Stimulated activated naive CD4-positive, alpha-beta T cell (primary cell): ENCODE measurements at places on chromosomes 4 and X.

GRCh38 chr4:6228158-6229067, 28.1 kb upstream of the JAKMIP1 start:
- DNase-seq = no peak

DNA sequence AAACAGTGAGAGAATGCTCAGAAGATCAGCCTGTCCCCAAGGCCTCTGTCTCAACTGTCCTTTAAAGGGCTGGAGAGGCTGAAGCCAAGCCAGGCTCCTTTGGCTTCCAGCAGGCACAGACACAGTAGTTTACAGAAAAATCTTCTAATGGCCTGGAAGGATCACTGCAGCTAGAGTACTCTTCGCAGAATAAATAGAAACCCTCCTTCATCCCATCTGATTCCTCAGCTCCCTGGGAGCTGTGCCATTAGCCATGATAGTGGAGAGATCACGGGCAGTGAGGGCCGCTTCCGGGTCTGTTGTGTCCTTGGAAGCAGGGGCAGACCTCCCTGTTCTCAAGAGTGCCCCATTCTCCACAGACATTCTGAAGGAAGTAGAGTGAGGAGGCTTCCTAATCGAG, 63.1 kb downstream of the CCNI start:
- no peak for DNase-seq

DNA sequence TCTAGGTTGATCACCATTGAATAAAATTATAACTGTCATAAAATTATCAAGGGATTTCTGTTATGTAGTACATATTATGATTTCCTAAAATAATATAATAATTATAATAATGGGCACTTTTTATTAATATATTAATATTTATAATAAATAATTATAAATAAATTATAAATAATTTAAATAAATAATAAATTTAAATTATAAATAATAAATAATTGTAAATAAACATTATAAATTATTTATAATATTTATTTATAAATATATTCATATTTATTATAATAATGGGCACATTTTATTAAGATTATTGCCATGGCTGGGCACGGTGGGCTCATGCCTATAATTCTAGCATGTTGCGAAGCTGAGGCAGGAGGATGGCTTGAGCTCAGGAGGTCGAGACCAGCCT, 24.5 kb downstream of the RAP1GDS1 start:
- DNase-seq = no peak

DNA sequence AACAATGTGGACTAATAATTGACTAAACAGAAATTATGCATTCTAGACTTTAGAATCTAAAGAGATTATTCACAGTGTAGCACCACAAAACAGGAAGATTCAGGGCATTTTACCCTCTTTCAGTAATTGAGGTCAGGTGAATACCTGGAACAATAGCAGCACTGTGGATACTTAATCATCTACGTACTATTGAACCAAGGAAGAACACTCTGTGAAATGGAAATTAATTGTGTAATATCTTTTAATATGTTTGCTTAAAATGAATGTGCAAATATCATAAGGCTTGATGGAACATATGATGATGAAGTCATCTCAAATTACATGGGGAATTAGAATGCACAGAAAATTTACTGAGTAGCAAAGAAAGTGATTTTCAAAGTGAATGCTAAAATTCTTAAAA, 68.5 kb upstream of the MAP9 start:
- DNase-seq = no peak

DNA sequence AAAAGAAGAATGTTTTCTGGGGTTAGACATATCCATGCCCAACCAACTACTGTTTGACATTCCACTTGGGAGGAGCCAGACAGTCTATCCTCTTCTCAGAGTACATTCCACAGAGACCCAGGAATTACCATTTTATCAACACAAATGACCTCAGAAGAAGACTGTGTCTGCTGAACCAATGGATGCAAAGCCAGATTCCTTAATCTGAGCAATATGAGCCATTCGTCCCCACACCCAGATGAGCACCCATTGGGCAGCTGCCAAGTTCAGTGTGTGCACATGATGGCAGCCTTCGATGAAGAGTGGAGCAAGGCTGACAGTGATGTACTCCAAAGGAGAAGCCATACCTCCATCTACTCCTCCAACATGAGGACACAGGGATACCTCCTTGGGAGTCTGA, 111.3 kb downstream of the ZNF674 start:
- no peak for DNase-seq

- DNase-seq = no peak
These were observed 296.2 kb downstream of the INPP4B start for GRCh38 chr4:142549726-142550463.

- DNase-seq = no peak
These were observed 24.5 kb upstream of the SCD5 start for GRCh38 chr4:82823062-82823461.

DNA sequence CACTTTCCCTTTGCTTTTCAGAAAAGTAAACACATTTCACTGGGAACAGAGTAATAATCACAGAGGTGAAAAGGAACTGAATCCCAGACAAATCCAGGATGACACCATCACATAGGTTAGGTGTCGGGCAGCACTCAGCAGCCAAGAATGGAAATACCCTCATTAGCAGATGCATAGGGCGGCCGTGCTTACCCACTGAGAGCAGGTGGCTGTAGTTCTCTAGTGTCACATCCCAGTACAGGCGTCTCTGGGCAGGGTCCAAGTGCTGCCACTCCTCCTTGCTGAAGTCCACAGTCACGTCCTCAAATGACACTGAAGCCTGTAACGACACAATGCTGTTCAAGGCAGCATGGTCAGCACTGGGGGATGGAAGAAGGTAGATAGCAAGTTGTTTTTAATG, 26.9 kb downstream of the ZNF41 start:
- DNase-seq = no peak

DNA sequence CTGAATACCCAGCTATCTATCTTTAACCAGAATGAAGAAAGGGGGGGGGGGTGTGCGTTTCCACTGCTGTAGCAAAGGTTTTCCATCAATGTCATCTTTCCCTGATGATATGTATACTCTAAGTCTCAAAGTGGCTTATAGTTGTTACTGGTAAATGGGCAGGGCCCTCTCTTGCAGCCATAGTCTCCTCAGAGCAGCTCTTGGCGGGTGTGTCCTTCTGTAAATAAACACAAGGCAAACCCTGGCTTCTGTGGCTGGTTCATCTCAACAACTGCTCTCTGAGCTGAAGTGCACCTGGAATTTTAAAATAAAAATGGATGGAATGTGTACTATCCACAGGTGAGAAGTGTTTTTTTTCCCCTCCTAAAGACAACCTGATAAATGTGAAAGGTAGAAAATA, 57.5 kb upstream of the SCML1 start:
- DNase-seq = no peak

- DNase-seq = no peak
These were observed 64.2 kb downstream of the PPP2R2C start for GRCh38 chr4:6408263-6408662.

DNA sequence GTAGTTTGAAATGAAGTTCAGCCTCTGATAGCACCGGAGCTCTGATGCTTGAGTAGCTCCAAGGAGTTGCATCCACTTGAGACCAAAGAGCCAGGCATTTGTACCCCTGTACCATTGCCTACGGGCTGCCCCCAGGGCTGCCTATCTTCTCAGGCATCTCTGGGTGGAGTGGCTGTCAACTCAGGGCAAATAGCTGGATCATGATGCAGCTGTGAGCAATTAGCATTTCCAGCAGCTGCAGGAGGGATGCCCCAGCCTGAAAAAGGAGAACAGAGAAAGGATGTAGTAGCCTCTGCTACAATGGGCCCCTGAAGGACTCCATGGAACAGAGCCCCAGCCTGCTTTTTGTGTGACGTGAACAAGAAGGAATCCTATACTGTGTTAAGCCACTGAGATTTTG, 492.6 kb downstream of the BCOR start:
- no peak for DNase-seq

- no peak for DNase-seq
These were observed 163.9 kb downstream of the KDR start for GRCh38 chr4:54961357-54961975.

GRCh38 chr4:24245491-24245820, 338.9 kb downstream of the DHX15 start:
- DNase-seq = no peak

DNA sequence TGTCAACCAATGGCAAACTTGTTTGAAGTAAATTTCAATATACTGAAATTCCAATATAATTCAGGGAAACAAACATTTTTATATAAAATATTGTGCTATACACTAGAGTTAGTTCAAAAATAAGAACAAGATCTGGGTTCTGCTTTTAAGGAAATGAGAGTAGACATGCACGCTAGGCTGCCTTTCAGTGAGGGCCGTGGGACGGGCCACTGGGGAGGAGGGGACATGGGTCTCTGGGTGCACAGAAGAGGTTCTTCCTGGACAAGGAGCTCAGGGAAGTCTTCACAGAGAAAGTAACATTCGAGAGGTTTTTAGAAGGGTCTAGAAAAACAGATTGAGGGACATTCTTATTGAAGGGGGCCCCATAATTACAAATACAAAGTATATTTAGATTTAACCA, 64.4 kb downstream of the SHROOM3 start:
- DNase-seq = no peak

DNA sequence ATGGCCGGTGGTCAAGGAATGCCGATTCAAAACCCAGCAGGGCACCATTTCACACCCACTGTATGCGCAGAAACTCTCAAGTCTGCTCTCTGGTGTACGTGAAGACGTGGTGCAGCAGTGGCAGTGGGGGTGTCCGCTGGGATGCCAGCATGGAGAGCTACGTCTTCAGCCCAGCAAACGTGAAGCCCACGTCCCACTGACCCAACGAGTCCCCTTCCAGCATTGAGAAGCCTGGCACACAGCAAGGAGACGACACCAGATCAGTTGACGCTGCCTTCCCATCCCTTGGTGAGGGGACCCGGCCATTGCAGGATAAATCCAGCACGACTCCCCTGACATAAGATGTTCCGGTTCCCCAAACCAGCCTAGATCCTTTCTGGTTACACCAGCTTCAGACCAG, 2.2 kb upstream of the PLXNB3 start:
- no peak for DNase-seq

DNA sequence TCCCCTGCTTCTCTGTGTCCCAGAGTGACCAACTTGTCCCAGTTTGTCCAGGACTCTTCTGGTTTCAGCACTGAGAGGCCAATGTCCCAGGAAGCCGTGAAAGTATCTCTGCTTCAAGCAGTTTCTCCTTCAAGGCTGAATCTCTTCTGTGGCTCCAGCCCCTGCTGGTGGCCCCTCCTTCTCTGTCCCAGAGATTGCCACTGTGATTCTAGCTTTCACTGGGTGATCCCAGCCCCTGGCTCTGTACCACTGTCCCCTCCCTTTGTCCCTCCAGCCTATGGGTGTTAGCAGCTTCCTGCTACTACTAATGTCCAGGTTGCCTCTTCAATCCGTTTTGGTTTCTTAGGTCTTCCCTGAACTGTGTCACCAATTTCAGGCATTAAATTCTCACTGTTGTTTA, 70.5 kb downstream of the SOX3 start:
- DNase-seq = no peak

DNA sequence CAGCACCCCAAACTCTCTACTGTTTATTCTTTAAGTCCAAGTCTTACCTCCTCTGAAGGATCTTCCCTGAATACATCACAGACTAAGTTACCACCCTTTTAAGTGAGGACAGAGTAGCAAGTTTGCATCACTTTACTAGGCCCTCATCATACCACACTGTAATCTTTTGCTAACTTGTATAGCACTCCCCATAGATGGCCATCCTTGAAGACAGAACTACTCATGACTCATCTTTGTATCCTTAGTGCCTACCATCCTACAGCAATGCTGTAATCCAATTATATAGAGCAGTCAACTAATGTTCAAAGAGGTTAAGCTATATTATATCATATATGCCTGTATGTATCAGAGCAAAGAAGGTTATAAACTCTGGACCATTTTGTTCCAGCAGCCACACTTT, 101.4 kb downstream of the ADAMTS3 start:
- no peak for DNase-seq
